Activated CD4-positive, alpha-beta T cell treated with anti-CD3 and anti-CD28 coated beads, Interleukin-2, amount 10 ng/mL, durations not matched to agents 7 days and 5 days (primary cell): ENCODE measurements at places on chromosomes 2 and 18. TPM values are rescaled to one million over a fixed set of nuclear protein-coding genes. Genes with fewer than 3 reads are reported as not detected.

- DNase-seq = no peak
- peaks cover 54% of the 10 kb centered on the region for H3K4me1 ChIP-seq
- H3K36me3 ChIP-seq = peaks cover 22% of the 10 kb centered on the region
- peak overlapping the region; percentile 77 for H3K4me3 ChIP-seq
These were observed 4.0 kb downstream of the FAM117B start for GRCh38 chr2:202638721-202639120.

GRCh38 chr18:8711736-8712135 lies 6.4 kb downstream of the MTCL1 start:
- H3K4me1 ChIP-seq = peaks cover 5% of the 10 kb centered on the region
- H3K27ac ChIP-seq = no peak overlapping the region
- H3K27me3 ChIP-seq = peaks cover 42% of the 10 kb centered on the region
- no peak overlapping the region for H3K4me3 ChIP-seq
- DNase-seq = no peak
- H3K36me3 ChIP-seq = peaks cover 2% of the 10 kb centered on the region

DNA sequence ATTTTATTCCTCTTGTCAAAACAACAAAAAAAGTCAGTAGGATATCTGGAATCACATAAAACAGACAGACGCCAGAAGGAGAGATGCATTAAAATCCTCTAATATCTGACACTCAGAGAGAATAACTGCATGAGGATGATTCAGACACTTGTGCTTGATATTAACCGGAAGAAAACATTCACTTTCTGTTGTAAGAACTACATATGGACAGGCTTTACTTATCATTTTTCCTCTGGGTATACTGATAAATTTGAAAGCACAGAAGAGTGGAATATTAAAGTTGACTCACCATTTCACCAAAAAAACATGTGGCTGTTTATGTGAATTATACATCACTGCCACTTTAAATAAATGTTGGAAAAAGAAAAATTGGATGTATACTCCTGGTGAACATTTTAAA lies 589.1 kb upstream of the CDH2 start:
- peaks cover 2% of the 10 kb centered on the region for H3K4me1 ChIP-seq
- no peaks in the 10 kb centered on the region for H3K27me3 ChIP-seq
- H3K4me3 ChIP-seq = no peak overlapping the region
- no peaks in the 10 kb centered on the region for H3K36me3 ChIP-seq
- H3K27ac ChIP-seq = no peak overlapping the region

GRCh38 chr2:99275882-99276281 lies 20.4 kb upstream of the LYG2 start:
- no peak for DNase-seq
- H3K4me1 ChIP-seq = no peaks in the 10 kb centered on the region
- H3K27me3 ChIP-seq = no peaks in the 10 kb centered on the region
- peaks cover 11% of the 10 kb centered on the region for H3K36me3 ChIP-seq
- no peak overlapping the region for H3K4me3 ChIP-seq

DNA sequence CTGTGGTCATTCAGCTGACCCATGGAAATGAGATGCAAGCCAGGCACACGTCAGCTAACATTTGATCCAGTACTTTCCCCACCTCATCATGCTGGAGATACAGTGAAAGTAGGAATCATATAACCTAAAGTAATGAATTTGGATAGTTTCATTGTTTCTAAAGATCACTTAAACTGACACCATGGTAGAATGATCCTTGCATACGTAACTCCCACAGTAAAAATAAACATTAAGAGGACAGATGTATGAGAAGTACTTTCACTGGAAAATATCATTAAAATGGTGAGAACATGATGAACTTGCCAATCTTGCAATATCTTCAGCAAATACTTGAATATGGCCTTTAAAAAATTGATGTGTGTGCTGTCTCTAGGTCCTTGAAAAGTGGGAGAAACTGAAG lies 85.4 kb downstream of the MAIP1 start:
- H3K27me3 ChIP-seq = peaks cover 10% of the 10 kb centered on the region
- H3K27ac ChIP-seq = no peak overlapping the region
- no peak overlapping the region for H3K4me3 ChIP-seq
- no peaks in the 10 kb centered on the region for H3K4me1 ChIP-seq
- DNase-seq = no peak
- no peaks in the 10 kb centered on the region for H3K36me3 ChIP-seq

GRCh38 chr2:44848026-44848425 lies 93.5 kb upstream of the SIX3 start:
- H3K27ac ChIP-seq = peak overlapping the region; percentile 22
- H3K4me3 ChIP-seq = no peak overlapping the region
- no peaks in the 10 kb centered on the region for H3K36me3 ChIP-seq
- H3K27me3 ChIP-seq = peaks cover 29% of the 10 kb centered on the region
- H3K4me1 ChIP-seq = peaks cover 9% of the 10 kb centered on the region

- DNase-seq = no peak
- H3K27ac ChIP-seq = peak overlapping the region; percentile 77
- peaks cover 3% of the 10 kb centered on the region for H3K4me1 ChIP-seq
- H3K27me3 ChIP-seq = no peaks in the 10 kb centered on the region
These were observed 13.7 kb downstream of the ANKRD23 start for GRCh38 chr2:96830044-96830562.

DNA sequence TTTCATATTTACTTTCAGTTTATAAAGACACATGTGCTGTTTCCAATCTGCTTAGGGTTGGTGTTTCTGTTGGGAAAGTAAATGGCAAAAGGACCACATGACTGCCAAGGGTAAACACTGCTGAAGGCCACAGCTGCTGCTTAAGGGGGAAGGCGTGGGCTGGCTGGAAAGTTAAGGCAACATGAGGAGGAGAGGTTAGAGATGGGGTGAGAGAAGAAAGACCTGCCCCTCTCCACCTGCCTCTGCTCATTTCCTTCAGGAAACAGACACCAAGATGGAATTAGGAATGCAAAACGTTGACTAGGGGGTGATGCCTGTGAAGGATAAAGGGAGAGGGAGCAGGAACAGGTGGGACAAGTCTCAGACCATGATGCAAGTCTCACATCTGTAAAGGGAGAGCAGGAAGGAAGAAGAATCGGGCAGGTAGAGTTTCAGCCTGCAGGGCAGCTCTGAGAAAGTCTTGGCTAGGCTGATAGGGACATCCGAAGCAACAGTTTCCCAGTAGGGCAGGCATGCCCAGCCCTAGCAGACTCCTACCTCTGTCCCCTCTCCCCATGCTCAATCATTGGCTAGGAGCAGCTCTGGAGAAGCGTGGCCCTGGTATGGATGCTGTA lies 86.0 kb downstream of the CDC42EP3 start:
- peak overlapping the region; percentile 96 for H3K27ac ChIP-seq
- peak overlapping the region; percentile 64 for H3K4me3 ChIP-seq
- H3K4me1 ChIP-seq = peaks cover 75% of the 10 kb centered on the region
- H3K36me3 ChIP-seq = peaks cover 8% of the 10 kb centered on the region
- no peak for DNase-seq

- no peak for DNase-seq
- H3K4me3 ChIP-seq = no peak overlapping the region
- H3K27ac ChIP-seq = no peak overlapping the region
- H3K4me1 ChIP-seq = peaks cover 18% of the 10 kb centered on the region
- H3K27me3 ChIP-seq = no peaks in the 10 kb centered on the region
- H3K36me3 ChIP-seq = peaks cover 33% of the 10 kb centered on the region
These were observed 83.7 kb downstream of the TMEM131 start for GRCh38 chr2:97911922-97912575.

DNA sequence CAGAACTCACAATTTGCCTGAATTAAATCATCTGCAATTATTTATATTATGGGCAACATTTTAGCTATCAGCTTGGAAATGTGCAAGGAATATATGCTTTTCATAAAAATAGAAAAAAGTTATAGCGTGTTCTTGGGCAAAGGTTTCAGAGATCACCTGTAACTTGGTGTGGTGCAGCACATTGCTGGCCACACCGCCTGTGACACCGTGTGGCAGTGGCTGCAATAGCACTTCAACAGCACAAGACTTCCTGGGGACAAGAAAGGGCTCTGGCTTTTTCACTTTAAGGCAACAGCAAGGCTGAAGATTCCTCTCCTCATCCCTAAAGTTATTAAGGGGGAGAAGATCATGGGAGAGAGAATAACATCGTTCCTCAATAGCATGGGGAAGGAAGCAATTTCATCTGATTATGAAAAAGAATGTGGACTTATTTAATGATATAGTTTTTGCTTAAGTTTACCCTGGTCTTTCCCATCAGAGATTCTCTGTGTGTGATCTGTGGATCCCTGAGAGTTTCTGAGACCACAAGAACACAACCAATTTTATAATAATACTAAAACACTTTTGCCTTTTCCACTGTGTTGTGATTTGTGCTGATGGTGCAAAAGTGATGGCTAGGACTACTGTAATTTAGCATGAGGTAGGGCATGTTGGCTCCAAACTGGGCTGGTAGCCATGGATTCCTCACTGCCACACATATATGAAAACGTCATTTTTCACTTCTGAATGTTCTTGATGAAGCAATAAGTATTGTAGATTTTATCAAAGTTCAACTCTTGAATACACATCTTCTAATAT lies 15.0 kb upstream of the SERPINB3 start:
- H3K27ac ChIP-seq = no peak overlapping the region
- no peaks in the 10 kb centered on the region for H3K36me3 ChIP-seq
- no peak overlapping the region for H3K4me3 ChIP-seq
- no peaks in the 10 kb centered on the region for H3K4me1 ChIP-seq
- no peak for DNase-seq

The CSRNP3 gene
- total RNA-seq = not detected

DNA sequence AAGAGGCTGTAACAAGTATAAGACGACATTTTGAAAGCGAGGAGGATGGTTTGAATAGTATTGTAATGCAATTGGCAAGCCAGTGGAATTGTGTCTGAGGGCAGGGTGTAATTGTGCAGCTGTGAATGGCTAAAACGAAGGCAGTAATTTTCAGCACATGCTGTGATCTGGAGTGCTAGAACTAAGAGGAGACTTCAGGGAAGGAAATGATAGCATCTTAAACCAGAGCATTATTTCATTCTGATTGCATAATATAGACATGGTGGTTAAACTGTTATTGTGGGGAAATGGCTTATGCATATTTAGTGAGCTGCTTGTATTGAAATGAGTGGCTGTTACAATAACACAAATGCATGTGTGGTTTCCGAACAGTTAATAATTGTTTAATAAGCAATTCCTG lies 36.3 kb downstream of the THSD7B start:
- no peaks in the 10 kb centered on the region for H3K27me3 ChIP-seq
- no peak overlapping the region for H3K27ac ChIP-seq
- no peaks in the 10 kb centered on the region for H3K36me3 ChIP-seq
- DNase-seq = no peak

The ALPG gene
- not detected for total RNA-seq
